ENCODE measurements at places on chromosomes 3 and 15.

- DNase-seq: no peak
These were observed 38.8 kb downstream of the IMPG2 start for GRCh38 chr3:101281521-101282030.

GRCh38 chr3:71299160-71299559 is 284.4 kb downstream of the FOXP1 start:
- no peak for DNase-seq

GRCh38 chr3:50610181-50610971 is 1.2 kb downstream of the CISH start:
- peak; percentile 87 for DNase-seq

DNA sequence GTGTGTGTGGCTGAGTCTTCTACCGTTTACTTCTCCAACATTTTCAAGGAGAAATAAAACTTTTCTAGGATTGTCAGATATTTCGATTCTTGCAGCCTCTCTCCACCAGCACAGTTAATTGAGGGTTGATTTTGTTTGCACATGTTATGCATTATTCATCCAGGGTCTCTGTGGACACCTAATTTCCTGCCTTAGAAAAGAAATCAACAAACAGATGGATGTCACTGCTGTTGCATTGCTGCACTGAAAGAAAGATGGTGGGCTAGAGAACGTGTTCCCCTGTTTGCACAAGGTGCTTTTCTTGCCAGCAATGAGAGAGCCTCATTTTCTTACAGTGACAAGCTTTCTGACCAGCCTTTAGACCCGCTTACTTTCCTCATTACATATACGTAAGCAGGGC is 150.0 kb downstream of the CLSTN2 start:
- no peak for DNase-seq

DNA sequence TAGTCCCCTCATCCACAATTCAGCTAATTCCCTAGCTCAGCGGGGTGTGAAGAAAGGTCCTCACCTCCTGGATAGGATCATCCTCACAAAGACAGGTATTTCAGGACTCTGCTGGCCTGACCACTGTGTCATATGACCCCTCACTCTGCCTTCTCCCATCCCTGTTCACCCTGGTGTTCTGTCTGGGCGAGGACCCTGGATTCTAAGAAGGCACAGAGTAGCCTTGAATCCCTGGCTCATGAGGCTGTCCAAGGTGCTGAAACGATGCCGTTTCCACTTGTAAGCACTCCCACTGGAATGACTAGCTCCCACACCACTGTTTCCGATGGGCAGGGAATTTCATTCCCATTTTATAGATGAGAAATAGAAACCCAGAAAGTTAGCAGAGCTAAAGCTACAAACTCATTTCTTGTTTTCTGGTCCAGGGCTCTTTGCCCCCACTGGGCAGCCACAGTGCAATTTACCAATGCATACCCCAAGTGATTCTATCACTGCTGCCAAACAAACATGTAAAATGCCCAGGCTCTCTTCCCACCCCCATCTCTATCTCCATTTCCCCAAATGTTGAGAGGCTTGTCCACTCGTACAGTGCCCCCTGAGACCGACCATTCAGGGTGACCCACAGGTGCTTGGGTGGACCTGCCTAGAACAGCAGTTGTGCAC is 83.2 kb downstream of the RAB11A start:
- no peak for DNase-seq

- no peak for DNase-seq
These were observed 195.2 kb downstream of the EFHB start for GRCh38 chr3:19738846-19739245.

DNA sequence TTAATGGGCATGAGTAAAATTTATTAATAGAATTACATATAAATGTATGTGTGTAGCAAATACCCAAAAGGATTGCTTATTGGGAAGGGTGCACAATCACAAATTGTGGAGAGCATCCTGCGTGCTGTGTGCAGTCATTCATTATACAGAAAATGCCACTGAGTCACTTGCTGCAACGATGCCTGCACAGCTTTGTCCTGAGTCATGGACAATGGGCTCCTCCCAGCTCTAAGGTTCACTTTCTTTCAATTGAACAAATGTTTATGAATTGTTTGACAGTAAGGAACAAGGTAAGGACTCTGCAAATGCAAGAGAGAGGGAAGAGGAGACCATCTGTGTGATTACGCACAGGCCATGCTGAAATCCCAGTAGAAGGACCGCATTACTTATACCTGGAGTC is 18.7 kb downstream of the CFAP161 start:
- DNase-seq: no peak

GRCh38 chr3:146709969-146710368 is 104.8 kb upstream of the PLSCR5 start:
- no peak for DNase-seq
